ENCODE measurements at places on chromosomes 3 and 15.
A peak's percentile ranks its signal among the peaks of the same experiment; 100 is the strongest.

DNA sequence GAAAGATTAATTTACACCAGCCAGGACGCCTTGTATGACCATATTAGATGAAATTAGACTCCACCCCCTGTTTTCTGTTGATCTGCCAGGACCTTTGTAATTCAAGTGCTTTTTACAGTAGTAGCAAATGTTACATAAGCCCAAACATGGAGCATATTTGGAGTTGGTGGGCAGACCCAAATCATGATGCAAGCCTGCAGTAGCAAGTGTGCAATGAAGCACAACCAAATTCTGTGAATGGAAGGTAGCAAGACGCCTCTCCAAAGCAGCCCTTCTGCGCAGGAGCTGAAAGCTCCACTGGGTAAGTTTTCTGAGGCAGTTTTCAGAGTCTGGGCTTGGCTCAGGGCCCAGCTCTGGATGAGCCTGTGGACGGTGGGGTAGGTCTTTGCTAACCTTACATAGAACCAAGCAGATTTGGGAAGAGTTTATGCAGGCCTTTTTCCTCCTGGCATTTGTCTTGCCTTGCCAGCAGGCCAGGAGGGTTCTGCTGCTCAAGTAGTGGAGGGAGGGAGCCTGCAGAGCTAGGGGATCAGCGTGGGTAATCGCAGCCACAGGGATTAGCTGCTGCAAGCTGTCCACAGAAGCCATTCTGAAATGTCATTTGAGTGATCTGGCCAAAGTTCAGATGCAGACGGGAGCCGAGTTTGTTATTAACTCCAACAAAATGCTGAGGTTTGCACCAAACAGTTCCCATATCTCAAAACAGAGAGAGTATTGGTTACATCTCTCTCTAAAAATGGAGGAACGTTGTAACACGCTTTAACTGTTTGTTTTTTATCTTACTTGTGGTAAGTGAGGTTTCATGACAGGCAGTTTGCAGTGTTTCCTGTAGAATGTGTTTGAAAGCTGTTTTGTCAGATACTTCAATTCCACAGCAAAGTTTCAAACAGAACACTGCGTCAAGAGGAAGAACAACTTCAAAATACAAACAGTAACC is 55.4 kb downstream of the PSMD6 start:
- no peak for DNase-seq

- DNase-seq = no peak
These were observed 6.9 kb downstream of the NEK11 start for GRCh38 chr3:131033480-131034080.

DNA sequence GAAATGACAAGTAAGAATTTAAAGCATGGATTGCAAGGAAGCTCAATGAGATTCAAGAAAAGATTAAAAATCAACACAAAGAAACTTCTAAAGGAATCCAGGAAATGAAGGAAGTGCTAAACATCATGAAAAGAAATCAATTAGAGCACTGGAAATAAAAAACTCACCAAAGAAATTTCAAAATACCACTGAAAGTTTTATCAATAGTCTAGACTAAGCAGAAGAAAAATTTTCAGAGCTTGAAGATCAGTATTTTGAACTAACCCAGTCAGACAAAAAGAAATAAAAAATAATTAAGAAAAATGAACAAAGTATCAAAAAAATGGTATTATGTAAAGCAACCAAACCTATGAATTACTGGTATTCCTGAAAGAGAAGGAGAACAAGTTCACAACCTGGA is 60.6 kb downstream of the FAM227B start:
- DNase-seq = no peak

GRCh38 chr3:134568790-134569189 is 82.0 kb downstream of the KY start:
- no peak for DNase-seq

DNA sequence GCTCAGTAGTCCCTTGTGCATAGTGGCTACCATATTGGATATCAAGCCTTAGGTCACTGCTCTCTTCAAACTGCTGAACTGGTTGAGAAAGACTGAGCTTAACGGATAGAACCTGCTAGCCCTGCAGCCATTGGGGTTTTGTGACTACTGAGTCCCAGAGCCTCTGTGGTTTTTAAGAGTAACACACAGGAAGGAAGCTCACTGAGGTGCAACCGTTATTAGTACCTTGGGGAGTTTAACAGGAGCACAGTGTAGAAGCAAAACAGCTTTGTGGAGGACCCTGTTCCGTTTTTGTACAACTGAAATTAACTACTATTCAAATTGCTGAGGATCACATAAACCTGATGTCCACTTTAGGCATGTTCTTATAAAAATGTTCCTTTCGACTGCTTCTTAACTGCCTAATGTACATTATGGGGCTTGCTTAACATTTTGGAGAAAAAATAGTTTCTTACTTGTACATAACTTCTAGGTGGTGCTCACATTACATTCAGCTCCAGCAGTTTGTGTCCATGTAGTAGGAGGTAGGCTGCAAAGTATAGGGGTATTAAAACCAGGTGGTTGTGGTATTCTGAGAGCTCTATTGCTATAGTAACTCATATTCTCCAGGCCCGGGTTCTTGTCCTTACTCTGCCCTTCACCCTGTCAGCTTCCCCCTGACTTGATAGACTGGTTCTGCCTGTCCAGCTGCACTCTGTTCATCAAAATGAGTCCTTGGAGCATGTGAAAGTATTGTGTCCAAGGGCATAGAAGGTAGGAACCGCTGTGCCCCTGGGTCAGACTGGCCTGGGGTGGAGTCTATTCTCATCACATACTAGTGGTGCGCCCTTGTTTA is 17.3 kb downstream of the PXK start:
- no peak for DNase-seq

GRCh38 chr3:60048447-60048848 is 998.6 kb upstream of the CFAP20DC start:
- DNase-seq = no peak

DNA sequence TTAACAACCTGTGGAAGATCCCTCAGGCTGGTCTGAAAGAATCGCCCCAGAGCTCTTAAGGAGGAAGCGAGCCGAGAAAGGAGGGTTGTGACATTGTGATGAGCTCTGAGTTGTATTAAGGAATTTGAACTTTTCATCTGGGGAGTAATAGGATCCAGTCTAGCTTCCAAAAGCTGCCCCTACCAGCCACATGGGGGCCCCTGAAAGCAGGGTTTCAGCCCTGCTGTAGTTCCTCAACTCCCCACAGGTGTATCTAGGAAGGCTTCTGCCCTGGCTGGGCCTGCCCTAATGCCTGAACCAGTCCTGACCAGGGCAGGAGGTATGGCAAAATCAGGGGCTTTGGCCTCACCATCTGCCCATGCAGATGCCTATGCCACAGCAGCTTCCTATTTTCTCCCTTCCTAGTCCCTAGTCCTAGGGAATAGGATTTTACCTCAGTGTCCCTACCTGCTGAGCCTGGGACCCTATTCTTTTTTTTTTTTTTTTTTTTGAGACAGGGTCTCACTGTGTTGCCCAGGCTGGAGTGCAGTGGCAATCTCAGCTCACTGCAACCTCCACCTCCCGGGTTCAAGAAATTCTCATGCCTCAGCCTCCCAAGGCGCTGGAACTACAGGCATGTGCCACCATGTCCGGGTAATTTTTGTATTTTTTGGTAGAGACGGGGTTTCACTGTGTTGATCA is 5.0 kb upstream of the AP3S2 start:
- DNase-seq = peak; percentile 28

DNA sequence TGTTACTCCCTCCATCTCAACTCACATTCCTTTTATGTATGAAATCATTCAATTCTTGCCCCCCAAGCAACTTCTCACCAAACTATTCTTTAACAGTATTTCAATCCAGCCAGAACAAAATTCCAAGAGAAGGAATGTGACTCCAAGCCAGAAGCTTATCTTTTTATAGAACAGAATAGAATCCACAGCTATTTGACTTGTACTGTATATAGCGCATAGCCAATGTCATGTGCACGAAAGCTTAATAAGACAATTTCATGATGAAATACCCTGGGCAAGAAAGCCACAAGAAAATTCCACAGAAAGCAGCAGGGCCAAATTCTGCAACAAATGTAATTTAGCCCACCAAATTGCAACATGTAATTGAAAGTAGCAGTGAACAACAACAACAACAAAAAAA is 127.6 kb upstream of the UBE2E2 start:
- no peak for DNase-seq

DNA sequence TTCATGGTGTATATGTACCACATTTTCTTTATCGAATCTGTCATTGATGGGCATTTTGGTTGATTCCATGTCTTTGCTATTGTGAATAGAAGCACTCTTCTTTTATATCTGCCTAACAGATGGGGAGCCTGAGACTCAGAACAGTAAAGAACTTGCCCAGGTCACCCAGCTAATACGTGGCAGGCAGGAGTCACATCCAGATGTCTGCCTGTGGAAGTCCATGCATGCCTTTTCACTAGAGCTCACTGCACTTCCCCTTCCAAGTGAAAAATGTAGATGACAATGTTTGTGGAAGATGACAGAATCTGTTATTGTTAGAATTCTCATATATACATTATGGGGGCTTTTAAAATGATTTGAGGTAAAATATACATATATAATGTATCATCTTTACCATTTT is 165.0 kb downstream of the PDZRN3 start:
- no peak for DNase-seq

DNA sequence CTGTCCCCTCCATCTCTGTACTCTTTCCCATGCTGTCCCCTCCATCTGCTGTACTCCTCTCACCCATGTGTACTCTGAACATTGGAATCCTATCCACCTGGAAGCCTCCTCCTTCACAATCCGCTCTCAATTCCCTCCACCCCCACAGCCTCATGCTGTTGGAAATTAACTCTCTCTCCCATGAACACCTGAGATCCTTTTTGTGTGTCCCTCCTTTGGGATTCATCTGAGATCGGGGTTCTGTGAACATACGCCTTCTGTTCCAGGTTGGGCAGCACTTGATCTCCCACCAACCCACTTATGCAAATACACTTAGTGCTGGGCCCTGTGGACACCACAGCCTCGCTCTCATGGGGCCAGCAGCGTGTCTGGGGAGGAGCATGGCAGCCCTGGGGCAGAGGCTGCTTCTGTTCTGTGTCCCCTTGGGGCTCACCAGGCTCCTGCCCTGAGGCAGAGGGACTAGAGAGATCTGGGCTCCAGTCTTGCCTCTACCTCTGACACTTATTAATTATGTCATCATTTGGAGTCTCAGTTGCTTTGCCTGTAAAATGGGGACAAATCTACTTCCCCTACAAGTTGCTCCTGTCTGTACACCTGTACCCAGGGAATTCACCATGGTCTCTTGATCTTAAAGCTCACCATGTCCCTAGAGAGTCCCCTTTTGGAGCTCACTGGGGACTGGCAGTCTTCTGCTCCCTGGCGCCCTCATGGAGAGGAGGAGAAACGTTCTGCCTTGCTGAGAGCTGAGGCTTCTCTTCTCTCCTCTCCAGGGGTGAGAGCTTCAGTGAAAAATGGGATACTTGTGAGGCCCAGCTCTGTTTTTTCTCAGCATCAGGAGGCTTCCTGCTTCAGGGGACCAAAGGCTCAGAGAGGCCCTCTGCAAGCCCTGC is 42.7 kb downstream of the ITGA11 start:
- no peak for DNase-seq

- no peak for DNase-seq
These were observed 8.6 kb upstream of the TEX9 start for GRCh38 chr15:56356616-56357015.

- DNase-seq = peak; percentile 13
These were observed 82.7 kb downstream of the SLC25A26 start for GRCh38 chr3:66303491-66303901.

GRCh38 chr3:8658306-8659212 is 14.0 kb upstream of the SSUH2 start:
- no peak for DNase-seq

GRCh38 chr15:97189162-97189780 is 771.2 kb upstream of the ARRDC4 start:
- DNase-seq = no peak

- no peak for DNase-seq
These were observed 406.5 kb upstream of the TGFBR2 start for GRCh38 chr3:30199855-30200254.

DNA sequence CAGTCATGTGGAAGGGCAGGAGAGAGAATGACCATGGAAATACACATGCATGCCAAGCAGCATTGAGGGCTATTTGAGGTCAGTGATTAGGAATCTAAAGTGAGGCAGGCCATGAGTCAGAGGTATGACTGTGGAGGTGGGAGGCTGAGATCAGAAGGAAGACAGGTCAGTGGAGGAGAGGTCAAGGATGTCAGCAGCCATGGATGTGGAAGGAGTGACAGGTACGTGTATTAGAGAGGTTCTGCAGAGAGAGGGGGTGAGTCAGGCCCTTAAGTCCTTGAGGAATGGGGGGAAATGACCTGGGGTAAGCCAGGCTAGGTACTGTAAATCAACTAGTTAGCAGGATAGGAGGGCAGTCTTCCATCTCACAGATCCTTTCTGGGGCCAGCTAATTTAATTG is 166.6 kb downstream of the ANO10 start:
- DNase-seq = no peak

DNA sequence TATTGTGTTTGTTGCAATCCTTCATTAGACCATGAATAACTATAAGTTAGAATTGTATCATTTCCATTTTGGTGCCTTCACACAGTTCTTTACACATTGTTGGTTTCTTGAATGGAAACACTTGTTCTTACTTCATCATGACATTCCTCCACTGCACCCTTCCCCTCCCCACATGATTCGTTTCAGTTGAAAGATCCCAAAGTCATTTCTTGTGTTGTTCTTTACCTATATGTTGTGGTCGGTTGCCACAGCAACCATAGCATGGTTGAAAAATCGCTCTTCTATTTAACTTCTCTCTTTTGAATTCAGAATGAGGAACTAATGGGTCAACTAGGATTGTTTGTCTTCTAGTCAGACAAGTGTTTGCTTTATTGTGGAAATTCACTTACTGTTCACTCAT is 103.3 kb downstream of the IL1RAP start:
- DNase-seq = no peak

DNA sequence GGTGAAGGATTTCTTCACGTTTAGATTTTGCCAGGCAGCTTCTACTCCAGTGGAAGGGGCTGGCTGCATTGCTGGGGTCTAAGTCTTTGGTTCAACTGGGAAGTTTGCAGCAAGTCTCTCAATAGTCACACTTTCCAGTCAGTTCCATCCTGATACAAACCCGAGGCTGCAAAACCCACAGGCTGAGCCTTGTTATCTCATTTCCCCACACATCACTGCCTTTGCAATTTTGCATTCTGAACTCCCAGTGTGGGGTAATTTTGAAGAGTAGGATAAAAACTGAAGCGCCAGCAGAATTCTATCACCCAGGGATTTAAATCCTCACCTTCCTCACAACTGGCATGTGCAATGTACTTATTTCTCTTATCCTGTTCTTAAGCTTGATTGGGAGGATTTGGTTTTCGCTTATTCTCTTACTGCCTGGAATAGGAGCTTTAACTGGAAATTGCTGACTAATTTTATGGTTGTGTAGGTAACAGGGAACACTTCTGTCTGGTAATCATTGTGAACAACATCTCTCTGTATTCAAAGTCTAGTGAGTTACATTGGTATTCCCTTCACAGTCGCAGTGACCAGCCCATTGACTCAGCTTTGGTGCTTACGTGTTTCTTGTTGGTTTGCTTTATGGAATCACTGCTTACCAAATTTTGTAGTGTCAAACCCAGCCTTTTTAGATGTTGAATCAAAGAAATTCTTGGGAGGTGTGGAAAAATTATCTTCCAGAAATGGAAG is 142.0 kb upstream of the TOPAZ1 start:
- DNase-seq = no peak

All from stimulated activated CD4-positive, alpha-beta T cell treated with anti-CD3 and anti-CD28 coated beads, Interleukin-12 subunit alpha, Interleukin-12 subunit beta, amount 100 ng/mL, for 4 hours (primary cell).